ENCODE measurements at places on chromosomes 1 and 21.

GRCh38 chr1:97245026-97245425, 523.4 kb downstream of the PTBP2 start:
- no peak for DNase-seq

GRCh38 chr1:75334876-75335389, 200.7 kb downstream of the LHX8 start:
- DNase-seq: no peak

DNA sequence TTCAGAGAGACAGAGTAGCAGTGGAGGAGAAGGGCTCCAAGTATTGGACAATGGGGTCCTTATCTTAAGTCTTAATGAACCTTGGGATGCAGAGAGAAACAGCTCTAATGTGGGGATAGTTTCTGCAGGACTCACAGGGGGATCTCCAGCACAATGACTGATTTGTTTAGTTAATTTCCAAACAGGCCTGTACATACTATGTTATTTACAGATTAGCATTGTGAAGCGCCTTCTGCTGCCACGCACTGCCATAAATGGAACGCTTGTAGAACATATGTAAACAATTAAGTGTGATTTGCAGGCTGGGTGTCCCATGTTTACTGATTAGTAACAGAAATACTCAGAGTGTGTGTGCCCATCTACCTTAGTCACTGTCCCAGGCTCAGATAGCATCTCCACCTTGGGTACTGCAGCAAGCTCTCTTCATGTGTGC, 56.1 kb downstream of the NTPCR start:
- no peak for DNase-seq

GRCh38 chr1:159602501-159602999, 14.9 kb downstream of the APCS start:
- DNase-seq: no peak

- no peak for DNase-seq
Measured at GRCh38 chr1:114685851-114686250, 9.5 kb downstream of the AMPD1 start.

DNA sequence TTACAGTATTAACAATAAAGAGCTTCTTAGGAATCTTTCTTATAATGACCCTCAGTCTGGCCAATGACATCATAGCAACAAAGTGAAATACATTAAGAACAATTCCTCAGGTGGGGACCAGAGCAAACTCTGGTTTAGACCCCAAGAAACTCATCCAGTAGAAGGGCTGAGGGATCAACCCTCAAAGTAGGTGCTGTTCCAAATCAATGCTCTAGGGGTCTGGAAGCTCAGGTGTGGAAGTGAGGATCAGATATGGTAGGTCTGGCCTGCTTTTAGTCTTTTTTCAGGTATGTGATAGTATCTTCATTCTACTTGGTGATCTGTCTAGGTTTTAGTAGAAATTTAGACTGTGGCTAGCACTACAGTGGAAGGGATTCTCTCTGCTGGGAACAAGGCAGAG, 291.7 kb downstream of the PDE4B start:
- DNase-seq: no peak

GRCh38 chr1:147771226-147772125, 11.1 kb upstream of the GJA5 start:
- no peak for DNase-seq

DNA sequence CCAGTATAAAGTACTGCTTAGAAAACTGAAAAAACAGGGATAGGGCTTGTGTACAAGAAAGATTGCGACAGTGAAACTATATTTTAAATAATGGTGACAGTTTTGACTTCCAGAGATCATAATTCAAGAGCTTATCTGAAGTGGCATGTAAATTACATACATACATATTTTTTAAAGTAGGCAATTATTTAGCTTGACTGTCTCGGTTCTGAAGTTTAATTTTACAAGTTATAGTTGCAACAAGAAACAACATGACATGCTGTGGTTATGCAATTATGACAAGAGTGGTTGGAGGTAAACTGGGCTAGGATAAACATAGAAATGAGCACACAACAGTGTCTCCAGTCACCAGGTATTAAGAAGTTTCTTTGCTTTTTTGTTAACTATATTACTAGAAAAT, 4.1 kb downstream of the C1orf21 start:
- no peak for DNase-seq

DNA sequence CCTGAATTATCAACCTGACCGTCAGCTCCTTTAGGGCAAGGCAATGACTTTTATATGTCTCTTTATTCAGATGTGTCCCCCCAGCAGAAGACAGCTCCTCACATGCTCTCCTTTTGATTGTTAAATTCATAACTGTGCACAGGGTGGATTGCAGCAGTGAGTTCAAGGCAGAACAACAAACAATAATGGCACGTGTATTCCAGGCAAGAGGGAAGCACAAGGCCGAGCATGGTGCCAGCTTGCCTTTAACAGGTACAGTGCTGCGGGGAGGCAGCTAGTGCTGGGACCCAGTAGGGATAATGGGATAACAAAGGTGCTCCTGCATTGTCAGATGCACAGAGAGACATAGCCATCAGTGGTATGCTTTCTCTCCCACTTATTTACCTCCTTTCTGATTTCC, 248.4 kb downstream of the RHOU start:
- no peak for DNase-seq

- DNase-seq: no peak
Measured at GRCh38 chr1:24503059-24503751, 569 bp downstream of the RCAN3 start.

- no peak for DNase-seq
Measured at GRCh38 chr1:241999026-241999425, at the start of gene MAP1LC3C. Gene MAP1LC3C (minus strand): TSS chr1:241999098. CDS start chr1:241999008, 90 bp downstream.

- no peak for DNase-seq
Measured at GRCh38 chr1:76209238-76209637, 134.7 kb downstream of the ST6GALNAC3 start.
